ENCODE measurements at places on chromosomes 13 and 19.

- no peak for DNase-seq
Observed at GRCh38 chr13:29858231-29858630, 7.8 kb upstream of the UBL3 start.

- no peak for DNase-seq
Observed at GRCh38 chr19:5064896-5065295, 96.0 kb downstream of the KDM4B start.

DNA sequence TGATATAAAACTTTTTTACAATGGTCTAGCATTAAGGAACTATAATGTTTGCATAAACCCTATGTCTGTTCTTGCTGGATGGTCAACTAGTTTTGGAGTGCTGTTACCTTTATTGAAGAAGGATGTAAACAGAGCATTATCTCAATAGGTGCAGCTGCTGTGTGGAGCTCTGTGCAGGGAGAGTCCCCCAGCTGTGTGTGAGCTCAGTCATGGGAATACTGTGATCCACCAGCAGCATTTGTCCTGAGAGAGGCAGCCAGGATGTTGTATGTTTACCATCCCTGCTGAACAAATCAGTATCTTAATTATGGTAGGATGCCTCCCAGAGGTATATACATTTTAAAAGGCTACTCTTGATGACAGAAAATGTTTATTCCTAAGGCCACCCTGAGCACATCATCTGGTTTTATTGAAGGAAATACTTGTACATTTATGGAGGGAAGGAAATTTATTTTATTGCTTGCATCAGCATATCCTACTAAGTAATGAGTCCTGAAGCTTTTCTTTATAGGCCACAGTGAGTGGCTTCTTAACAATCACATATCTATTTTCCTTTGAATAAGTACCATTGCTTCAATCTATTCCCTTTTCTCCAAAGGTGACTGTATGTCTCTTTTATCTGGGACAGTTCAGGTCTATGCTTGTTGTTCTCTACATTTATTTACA lies 11.7 kb downstream of the RAP2A start:
- no peak for DNase-seq

- DNase-seq, result no peak
Observed at GRCh38 chr13:51158365-51158764, 47.3 kb upstream of the C13orf42 start.

- DNase-seq, result no peak
Observed at GRCh38 chr19:49631014-49631588, 8.8 kb downstream of the RRAS start.

DNA sequence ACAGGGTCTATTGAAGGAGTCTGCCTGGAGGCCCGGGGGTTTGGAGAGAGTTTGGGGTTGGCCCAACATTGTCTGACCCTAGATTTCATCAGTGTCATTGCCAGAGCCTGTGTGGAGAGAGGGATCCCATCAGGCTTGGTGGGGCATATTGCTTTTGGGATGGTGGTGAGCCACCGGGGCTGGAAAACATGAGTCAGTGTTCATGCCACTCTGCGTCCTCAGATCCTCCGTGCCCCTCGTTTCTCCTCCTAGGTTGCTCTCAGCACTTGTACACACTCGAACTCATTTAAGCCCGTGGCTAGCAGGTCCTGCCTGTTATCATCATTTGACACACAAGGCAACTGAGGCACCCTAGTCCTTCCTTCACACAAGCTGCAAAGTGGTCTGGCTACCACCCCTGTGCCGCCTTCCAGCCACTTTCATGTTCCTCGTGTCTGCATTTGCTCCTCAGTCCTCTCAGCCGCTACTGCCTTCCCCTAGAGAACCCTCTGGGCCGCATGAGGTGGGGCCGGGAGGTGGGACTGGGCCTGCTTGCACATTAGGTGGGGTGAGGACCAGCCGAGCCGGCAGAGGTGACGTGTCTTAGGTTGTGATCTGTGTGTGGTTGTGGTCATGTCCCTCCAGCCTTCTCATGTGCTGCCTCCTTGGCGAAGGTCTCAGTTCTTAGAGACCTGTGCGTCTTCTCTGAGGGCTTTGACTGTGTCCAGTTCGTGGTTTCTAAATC lies 3.6 kb downstream of the NACC1 start:
- no peak for DNase-seq

DNA sequence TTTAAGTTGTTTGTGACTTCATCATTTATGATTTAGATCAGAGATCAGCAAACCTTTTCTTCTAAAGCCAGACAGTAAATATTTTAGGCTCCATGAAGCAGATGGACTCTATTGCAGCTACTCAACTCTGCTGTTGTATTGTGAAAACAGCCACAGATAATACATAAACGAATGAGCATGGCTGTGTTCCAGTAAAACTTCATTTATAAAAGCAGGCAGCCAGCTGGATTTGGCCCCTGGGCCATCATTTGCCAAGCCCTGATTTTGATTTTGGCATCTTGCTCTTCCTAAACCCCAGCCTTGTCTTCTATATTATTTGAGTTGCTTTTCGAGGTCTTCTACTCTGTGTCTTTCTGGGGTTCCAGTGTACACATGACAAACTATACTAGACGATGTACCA lies 41.3 kb downstream of the RNASEH2B start:
- DNase-seq, result peak; percentile 36

DNA sequence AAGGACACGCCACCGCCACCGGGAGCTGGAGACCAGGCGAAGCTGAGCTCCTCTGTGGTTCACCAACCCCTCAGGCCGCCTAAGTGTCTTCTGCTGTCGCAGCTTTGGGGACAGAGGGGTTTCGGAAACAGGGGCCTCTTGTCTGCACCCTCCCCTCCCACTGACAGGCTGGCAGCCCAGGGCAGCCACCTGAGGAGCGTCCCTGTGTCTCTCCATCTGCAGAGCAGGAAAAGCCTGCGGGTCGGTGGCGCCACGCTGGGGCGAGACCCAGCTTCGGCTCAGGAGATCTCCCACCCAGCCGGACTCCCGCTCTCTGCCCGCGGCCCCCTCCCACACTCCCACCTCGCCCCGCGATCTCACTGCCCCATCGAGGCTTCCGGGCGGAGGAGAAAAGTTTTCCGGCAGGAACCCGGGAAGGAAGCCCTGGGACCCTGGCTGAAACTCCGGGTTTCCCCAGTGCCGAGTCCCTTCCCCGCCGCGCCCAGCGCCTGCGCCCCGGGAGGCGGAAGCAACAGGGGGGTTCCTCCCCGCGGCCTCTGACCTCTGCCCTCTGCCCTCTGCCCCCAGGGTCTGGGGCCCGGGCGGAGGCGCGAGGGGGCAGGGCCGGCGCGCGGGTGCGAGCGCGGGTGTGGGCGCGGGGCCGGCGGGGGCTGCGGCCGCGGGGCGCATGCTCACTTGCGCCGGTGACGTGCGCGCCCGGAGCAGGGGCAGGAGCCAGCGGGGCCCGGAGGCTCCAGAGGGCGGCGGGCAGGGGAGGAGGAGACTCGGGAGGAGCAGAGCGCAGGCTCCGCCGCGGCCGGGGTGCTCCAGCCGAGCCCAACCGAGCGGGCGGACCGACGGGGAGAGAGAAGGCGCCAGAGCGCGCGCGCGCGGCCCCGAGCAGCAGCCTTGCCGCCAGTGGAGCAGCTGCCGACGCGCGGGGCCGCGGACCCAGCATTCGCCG lies at the start of gene ATP11A:
ATP11A (plus strand) TSS at position 736 of the 943 bp plus-strand sequence. CDS start 379 bp downstream, outside the sequence.
- peak; percentile 92 for DNase-seq

DNA sequence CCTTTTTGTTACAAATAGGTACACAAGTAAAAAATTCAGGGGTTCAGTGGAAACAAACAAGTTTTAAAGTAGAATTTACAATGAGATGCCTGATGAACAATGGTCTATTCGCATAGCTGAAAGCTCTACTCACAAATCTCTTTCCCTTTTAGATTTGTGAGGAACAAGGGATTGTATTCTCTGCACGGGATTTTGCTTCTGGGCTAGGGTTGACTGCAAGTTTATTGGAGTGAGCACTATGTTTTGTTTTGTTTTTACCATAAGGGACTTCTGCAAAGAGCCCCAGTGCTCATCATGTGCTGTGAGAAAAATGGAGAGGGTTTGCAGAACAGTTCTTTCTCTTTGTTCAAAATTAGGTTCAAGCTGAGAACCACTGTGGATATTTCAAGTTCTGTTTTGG lies 160.5 kb downstream of the DLEU7 start:
- DNase-seq, result no peak

DNA sequence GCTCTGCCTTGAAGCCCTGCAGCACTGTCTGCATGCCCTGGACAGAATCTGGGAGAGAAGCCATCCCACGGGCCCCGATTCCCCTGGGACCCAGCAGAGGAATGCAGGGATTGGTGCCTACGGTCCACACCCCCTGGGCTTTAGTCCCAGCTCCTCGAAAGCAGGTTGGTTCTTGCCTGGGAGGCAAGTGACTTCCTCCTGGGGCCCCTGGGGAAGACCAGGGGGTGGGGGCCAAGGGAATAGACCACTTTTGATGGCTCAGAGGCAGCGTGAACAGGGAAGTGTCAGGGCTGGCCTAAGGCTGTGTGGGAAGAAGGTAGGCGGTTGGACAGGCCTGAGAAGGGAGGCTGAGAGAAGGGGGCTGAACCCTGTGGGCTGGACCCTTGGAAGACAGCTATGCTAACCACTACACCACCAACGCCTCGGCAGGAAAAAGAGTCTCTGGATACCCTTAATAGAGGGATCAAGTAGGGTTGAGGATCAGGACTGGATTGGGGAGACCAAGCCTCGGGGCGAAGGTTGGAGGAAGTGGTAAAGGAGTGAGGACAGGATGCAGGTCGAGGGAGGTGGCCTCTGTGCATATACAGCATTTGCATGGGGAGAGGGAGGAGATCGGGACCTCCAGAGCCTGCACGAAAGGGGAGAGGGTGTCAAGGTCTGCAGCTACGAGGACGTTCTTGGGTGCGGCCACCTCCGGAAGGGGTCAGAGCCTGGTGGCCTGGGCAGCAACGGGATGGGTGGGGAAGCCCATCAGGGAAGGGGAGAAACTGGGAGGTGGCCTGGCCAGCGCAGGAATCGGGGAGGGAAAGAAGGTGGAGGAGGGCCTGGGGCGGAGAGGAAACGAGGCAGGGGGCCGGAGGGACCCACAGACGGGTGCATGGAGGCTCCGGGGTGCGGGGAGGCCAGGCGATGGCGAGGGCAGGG lies 709 bp downstream of the DPP9 start:
- DNase-seq, result peak; percentile 87

GRCh38 chr19:2540646-2541454 lies 64.9 kb downstream of the GADD45B start:
- peak; percentile 100 for DNase-seq

DNA sequence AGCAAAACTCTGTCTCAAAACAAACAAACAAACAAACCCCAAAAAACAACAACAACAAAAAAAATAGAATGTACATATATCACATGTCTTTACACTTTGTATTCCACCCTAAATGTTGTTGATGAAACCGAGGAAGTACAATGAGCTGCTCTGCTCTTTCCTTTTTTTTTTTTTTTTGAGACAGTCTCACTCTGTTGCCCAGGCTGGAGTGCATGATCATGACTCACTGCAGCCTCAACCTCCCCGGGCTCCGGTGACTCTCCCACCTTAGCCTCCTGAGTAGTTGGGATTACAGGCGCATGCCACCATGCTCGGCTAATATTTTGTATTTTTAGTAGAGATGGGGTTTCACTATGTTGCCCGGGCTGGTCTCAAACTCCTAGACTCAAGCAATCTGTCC lies 30.6 kb upstream of the LRP3 start:
- no peak for DNase-seq

DNA sequence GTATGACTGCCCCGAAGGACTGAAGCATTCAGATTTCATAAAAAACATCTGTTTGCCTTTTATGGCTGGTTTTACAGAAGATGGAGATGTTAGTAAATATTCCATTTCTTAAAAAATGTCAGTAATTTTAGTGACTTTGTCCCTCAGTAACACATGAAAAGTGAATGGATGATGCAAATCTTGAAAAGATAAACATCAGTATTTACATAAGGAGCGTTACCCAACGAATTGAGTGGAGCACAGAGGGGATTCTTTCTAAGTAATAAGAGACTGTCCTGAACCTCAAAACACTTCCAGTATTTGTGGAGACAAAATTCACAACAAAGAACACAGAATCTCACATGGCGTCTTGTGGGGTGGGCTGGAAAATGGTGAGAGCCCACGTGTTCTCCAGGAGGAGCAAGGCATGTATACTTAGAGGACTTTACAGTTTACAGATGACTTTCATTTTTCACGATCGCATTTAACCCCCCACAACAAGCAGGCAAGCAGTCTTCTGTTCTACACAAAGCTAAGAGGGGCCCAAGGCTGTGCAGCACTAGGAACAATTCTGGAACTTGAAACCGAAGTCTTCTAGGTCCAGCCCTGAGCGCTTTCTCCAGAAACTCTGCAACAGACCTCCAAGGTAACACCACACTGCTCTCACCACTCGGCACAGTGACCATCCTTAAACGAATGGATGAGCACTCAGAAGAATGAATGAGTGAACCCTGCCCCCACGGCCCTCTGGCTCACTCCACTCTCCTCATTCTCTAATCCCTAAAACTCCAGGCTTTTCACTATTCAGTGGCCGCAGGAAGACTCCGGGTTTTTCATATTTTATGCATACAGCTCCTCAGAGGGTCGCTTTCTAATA lies 709.8 kb downstream of the UQCRFS1 start:
- DNase-seq, result no peak

GRCh38 chr19:29539670-29540069 lies 13.9 kb downstream of the VSTM2B start:
- no peak for DNase-seq

DNA sequence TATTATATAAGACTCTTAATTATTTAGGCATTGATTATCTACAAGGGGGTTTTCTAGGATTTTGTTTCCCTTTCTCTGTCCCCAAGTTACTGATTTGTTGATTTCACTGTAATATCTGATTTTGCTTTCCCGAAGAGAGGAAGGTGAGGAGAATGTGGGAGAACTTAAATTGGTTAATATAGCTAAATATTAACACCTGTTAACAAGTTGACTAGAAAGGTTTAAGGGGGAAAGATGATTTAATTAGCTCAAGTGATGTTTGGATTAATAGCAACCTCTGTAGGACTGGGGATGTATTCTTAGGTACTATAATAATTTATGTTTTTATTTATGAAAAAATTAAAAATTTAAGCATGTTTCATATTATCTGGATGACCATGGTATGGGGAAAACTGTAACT lies 35.1 kb downstream of the SPATA13 start:
- no peak for DNase-seq

DNA sequence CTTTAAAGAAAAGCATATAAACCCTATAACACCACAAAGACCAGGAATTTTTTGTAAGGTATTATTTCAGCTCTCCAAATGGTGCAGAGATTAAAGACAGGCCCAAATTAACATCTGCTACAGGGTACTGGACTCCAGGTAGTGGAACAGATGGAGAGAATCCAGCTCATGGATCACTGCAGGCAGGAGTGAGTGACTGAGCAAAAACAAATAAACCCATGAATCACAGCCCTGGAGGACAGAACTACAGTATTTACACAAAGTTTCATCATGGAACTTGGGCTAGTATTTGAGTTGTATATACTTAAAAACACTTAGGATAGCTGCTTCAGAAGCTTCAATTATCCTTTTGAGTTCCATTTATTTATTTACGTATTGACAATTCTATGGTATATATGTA lies 132.8 kb upstream of the SPRY2 start:
- DNase-seq, result no peak

GRCh38 chr19:22137791-22138190 lies 59.0 kb downstream of the ZNF676 start:
- no peak for DNase-seq
